ENCODE measurements at places on chromosomes 2 and 18. TPM values are rescaled to one million over a fixed set of nuclear protein-coding genes. Genes with fewer than 3 reads are reported as not detected.

The NT5DC4 gene
- not detected for total RNA-seq

DNA sequence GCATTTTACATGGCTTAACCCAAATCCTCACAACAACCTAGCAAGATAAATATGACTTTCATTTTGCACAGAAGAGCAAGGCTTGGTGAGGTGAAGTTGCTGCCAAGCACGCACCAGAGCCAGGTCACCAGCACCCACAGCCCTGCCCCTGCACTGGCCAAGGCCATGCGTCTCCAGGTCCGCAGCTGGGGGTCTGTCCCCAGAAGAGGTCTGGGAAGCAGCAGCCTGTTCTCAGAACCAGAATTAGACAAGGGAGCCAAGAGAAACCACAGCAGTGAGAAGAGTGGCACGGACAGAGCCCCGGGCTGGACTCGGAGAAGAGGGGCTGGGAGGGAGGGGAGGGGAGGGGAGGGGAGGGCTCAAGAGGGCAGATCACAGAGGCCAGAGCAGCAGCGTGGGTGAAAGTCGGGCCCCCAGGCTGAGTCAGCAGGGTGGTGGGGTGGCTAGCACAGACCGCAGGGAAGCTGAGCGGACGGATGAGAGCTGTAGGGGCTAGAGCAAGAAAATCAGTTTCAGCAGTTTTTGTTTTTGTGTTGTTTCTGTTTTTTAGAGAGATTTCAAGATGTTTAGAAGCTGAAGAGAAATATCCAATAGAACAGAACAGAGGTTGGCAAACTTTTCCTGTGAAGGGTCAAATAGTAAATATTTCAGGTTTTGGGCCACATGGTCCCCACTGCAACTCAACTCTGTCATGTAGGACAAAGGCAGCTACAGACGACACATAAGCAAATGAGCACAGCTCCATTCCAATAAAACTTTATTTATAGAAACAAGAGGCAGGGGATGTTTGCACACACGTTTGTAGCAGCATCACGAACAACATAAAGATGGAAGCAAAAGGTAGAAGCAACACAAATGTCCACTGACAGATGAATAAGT is 7.4 kb upstream of the MTERF4 start:
- DNase-seq = no peak

DNA sequence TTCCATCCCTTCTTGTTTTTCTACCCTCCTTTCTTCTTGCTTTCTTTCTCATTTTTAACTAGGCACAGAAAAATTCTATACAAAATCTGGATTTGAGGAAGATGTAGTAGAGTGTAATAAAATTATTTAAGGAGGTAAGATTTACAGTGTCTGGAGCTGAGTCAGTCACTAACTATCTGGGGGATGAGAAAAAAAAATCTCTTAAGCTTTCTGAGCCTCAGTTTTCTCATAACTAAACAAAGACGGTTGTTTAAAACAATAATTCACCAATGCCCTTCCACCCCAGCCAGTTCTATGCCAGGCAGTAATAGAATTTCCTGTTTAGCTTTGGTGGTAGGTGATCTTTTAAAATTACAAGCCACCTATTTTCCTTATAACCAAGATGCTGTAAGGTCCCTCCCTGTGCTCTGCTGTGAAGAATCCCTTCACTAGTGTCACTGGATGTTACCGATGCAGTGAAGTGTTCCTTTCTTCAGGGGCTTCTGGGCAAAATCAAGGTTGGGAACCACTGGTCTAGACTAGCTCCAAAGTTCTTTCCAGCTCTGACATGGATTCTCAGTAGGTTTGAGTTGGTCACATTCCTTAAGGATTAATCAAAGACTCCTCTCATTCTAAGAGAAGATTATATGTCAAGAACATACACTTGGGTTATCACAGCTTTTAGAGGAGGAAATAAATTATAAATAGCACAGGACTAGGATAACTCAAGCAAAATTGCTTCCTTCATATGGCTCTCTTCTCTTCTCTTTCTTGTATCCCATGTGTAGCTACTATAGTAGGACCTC is 289.0 kb downstream of the CDH2 start:
- no peak for DNase-seq

- DNase-seq = no peak
These were observed 10.5 kb downstream of the PCARE start for GRCh38 chr2:29063646-29064345.

The NTSR2 gene
- total RNA-seq = not detected

- no peak for DNase-seq
These were observed 61.2 kb upstream of the ACKR3 start for GRCh38 chr2:236508466-236508865.

The CNTNAP5 gene
- not detected for total RNA-seq

GRCh38 chr18:35159782-35160181 is 81.1 kb upstream of the ZNF397 start:
- DNase-seq = no peak

DNA sequence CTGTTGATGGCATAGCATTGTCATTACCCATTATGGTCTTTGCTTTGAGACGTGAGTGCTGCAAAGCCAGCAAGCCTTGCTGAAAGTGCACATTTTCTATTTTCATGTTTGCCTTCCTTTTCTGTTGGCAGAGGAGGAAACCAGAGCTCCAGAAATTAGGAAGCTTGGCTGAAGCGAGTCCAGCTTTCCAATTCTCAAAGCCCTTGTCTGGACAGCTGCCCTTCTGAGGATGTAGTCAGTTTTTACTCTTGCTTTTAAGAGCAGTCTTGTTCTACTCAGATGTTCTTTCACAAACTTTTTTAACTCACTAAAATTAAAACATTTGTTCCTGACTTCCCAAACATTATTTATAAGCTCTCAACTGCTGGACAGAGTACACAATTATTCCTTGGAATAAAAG is 93.8 kb downstream of the ICOS start:
- no peak for DNase-seq

DNA sequence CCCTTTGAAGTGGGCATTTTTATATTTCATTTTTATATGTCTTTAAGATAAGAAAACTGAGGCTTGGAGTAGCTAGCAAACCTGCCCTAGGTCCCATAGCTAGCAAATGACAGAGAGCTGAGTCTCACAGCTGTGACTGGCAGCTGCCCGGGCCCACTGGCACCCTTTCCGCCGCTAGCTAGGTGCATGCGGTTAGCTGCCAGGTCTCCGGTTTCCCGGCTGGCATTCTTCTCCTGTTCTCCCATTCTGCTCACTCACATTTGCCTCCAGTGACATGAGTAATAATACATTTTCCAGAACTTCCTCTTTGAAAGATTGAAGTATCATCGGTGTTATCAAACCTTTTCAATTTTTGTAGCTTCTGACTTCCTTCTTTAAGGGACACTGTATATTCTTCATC is 38.7 kb downstream of the MTCL1 start:
- no peak for DNase-seq

- no peak for DNase-seq
These were observed 66.0 kb downstream of the STPG4 start for GRCh38 chr2:47089083-47089464.

DNA sequence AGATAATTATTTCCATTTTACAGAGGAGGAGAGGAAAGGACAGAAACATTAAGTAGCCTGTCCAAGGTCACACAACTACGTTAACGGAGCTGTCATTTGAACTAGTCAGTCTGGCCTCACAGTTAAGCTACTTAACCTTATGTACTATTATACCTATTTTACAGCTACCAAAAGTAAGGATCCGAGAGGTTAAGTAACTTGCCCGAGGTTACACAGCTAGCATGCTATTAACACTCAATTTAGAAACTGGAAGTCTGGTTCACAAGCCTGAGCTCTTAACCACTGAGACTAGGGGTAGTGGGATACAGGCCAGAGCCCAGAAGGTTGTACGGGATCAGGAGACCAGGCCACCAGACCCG is 476 bp downstream of the GLB1L start:
- no peak for DNase-seq

GRCh38 chr18:49082714-49083688 is 132.2 kb upstream of the SMAD7 start:
- no peak for DNase-seq

DNA sequence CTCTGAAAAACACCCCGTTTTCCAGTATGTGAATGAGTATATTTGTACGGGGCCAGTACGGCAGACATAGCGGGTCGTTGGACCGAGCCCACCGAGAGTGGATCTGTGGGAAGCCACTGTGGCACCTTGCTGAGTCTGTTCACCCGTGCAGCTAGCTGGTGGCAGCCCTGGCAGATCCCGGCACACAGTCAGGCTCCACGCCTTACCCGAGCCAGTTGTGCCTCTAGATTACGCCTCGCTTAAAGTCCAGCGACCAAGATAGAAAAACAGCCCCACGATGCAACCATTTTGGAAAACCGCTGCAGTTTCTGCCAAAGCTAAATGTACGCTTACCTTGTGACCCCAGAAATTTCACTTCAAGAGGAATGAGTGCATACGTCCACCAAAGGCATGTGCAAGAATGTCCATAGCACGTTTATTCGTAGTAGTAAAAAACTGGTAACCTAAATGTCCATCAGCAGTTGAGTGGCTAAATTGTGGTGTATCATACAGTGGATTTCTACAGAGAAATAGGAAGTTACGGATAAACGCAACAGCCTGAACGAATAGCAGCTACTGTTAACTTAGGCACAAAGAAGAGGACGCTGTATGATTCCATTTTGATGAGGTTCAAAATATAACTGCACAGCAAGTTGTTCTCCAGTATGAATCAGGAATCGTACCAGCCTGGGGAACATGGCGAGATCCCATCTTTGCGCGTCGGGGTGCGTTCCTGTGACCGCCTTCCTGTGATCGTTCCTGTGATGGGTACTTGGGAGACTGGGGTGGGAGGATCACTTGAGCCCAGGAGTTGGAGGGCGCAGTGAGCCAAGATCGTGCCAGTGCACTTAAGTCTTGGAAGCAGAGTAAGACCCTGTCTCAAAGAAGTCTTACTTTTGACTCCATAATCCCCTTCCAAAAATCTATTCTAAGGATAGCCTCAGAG is 688 bp upstream of the WDR33 start:
- no peak for DNase-seq

GRCh38 chr2:178229927-178230326 is 35.6 kb downstream of the OSBPL6 start:
- DNase-seq = no peak

- no peak for DNase-seq
These were observed 38.9 kb upstream of the MGAT4A start for GRCh38 chr2:98769784-98770183.

DNA sequence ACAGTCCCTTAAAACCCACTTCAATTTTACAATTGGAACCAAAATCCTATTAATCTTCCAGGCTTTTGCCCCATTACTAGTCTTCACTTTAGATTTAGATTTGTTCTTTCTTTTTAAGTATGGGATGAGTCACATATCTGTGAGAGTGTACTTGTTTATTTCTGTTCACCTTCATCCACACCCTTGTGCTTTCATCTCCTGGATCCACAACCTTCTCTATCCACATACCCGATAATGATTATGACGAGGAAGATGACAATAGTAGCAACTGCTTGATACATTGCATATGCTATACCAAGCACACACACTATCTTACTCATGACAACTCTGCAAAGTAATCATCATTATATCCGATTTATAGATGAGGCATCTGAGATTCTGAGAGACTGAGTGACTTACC is 297.3 kb downstream of the PLCL1 start:
- DNase-seq = no peak

- no peak for DNase-seq
These were observed 118.2 kb downstream of the CLIP4 start for GRCh38 chr2:29233428-29233827.

DNA sequence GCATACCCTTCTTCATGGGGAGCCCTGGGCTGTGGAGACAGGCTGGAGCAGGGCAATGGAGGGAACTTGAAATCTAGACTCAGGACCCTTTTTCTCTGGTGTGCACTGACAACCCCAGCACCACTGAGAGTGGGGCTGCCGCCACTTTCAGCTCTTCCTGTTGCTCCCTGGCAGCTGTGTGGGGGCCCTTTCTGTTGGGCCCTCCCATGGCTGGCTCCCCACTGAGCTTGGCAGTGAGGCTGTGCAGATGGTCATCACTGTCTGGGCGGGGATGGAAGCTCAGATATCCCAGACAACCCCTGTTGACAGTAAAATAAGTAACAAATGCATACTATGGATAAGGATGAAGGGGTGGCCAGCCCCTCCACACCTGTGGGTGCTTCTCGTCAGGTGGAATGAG is 6.7 kb downstream of the MYO7B start:
- no peak for DNase-seq

The CD8A gene
- not detected for total RNA-seq

DNA sequence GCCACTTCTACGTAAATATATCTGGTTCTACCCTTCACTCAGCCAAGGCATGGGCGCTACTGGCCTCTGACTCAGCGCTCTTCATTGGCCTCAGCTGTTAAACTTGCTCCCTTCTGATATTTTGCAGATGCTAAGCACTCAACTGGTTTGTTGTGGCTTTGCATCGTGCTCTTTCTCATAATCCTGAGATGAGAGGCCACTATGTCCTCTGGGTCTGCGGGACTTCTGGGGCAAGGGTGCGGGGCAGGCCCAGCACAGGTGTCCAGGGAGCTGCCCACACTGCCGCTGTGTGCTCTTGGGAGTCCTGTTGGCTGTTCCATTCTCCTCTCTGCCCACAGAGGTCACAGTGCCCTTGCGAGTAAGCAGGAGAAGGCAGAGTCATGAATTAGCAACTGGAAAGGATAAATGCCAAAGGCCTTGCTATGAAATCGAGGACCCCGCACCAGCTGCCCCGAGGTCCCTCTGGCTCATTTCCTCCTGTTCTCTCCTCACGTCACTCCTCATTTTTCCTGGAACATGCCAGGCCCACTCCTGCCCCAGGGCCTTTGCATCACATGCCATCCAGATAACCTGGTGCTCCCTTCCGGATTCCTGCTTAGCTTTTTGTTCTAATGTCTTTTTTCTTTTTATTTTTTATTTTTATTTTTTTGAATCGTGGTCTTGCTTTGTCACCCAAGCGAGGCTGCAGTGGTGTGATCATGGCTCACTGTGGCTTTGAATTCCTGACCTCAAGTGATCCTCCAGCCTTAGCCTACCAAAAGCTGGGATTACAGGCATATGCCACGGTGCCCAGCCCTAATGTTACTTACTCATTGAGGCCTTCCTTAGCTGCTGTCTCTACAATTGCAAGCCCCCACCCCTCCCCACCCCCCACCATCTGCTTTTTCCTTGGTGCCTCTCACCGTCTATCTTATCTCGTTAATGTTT is 34.9 kb upstream of the MAT2A start:
- DNase-seq = peak; percentile 30

The ALLC gene
- total RNA-seq = not detected

The PROC gene
- not detected for total RNA-seq

- peak; percentile 58 for DNase-seq
These were observed 4.3 kb downstream of the ITPRIPL1 start for GRCh38 chr2:96329456-96329855.

GRCh38 chr2:190571686-190572085 is 37.2 kb upstream of the NEMP2 start:
- DNase-seq = no peak

GRCh38 chr2:8544786-8545694 is 136.8 kb upstream of the ID2 start:
- no peak for DNase-seq

- no peak for DNase-seq
These were observed 188.0 kb upstream of the TCF4 start for GRCh38 chr18:55775972-55776371.

The SLC16A14 gene
- total RNA-seq = 0.21 TPM

The LAMA3 gene
- 4.7 TPM for total RNA-seq

The CUL3 gene
- 62.7 TPM for total RNA-seq

GRCh38 chr2:100640431-100641124 is 77.8 kb downstream of the PDCL3 start:
- no peak for DNase-seq
